SJCRH30 (cell line): ENCODE measurements at places on chromosomes 6 and 20.
A peak's percentile ranks its signal among the peaks of the same experiment; 100 is the strongest.

- H3K27ac ChIP-seq, result no peak overlapping the region
- H3K4me3 ChIP-seq, result no peak overlapping the region
- DNase-seq, result no peak
- no peaks in the 10 kb centered on the region for H3K27me3 ChIP-seq
These were observed 551.0 kb upstream of the BTBD3 start for GRCh38 chr20:11366660-11367059.

DNA sequence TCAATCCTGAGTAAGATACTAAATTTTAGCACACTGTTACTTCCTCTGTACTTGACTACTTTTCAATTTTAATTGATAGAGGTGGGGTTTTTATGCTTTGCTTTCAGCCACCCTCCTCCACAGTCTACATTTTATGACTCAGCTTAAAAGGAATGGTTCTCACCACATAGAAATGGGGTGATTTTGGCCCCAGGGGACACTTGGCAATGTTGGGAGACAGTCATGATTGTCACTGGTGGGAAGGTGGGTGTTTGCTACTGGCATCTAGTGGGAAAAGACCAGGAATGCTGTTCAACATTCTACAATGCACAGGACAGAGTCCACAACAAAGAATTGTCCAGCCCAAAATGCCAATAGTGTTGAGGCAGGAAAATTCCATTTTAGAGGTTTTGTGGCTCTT, 71.3 kb downstream of the PCSK2 start:
- H3K4me3 ChIP-seq, result no peak overlapping the region
- peaks cover 2% of the 10 kb centered on the region; the same call in 1 of the 2 replicates for H3K27me3 ChIP-seq
- H3K27ac ChIP-seq, result no peak overlapping the region
- no peaks in the 10 kb centered on the region for H3K36me3 ChIP-seq

GRCh38 chr6:161074496-161075121, 83.0 kb downstream of the MAP3K4 start:
- H3K4me3 ChIP-seq, result no peak overlapping the region
- H3K27me3 ChIP-seq, result no peaks in the 10 kb centered on the region
- H3K36me3 ChIP-seq, result 0 out of 2 replicates have a peak, but pooled peaks cover 8% of the 10 kb centered on the region
- no peak overlapping the region for H3K27ac ChIP-seq
- no peak for DNase-seq

DNA sequence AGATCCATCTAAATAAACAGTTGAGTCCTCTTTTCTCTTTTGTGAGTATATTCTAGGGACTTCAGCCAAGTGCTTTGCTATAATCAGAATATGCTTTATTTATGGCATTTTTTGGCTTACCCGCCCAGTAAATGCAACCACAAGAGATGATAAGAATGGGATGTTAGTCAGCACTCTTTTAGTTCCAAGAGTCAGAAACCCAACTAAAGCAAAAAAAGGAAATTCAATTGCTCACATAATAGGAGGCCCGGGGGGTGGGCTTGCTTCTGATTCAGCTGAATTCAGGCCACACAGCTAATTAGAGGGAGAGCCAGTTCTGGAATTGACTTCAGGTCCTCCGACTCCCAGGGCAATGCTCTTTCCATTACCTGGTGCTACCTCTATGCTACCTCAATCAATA, 250.6 kb downstream of the FARS2 start:
- no peaks in the 10 kb centered on the region for H3K27me3 ChIP-seq
- no peaks in the 10 kb centered on the region for H3K4me1 ChIP-seq
- no peak overlapping the region for H3K4me3 ChIP-seq
- DNase-seq, result no peak
- no peaks in the 10 kb centered on the region for H3K36me3 ChIP-seq

DNA sequence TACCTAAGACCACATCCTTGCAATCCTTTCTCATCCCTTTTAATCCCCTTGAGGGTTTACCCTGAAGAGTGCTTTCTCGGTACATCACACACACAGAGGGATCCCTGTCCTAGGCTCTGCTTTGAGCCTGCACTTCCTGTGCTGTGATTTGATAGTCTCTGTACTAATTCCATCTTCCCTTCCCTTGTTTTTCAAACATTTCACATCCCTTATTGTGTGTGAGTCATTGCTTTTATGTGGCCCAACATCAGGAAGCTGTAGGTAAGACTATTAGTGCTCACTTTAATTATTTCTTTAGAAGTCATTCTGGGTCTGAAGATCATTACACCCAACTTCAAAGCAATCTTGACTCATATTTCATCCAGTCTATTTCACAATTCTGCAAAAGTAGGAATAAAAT, 57.2 kb upstream of the ANKEF1 start:
- no peaks in the 10 kb centered on the region for H3K36me3 ChIP-seq
- no peak overlapping the region for H3K27ac ChIP-seq
- no peaks in the 10 kb centered on the region for H3K4me1 ChIP-seq
- H3K4me3 ChIP-seq, result no peak overlapping the region

- no peak overlapping the region for H3K4me3 ChIP-seq
- no peak overlapping the region for H3K27ac ChIP-seq
- H3K4me1 ChIP-seq, result no peaks in the 10 kb centered on the region
- peaks cover 56% of the 10 kb centered on the region for H3K27me3 ChIP-seq
- DNase-seq, result peak; percentile 3
- H3K36me3 ChIP-seq, result no peaks in the 10 kb centered on the region
These were observed 2.5 kb downstream of the NPBWR2 start for GRCh38 chr20:64104667-64105451.
